Aorta (tissue), 5 donors: ENCODE measurements at places on chromosomes 11 and 22. TPM values are rescaled to one million over a fixed set of nuclear protein-coding genes. Genes with fewer than 3 reads are reported as not detected.
A peak's percentile ranks its signal among the peaks of the same experiment; 100 is the strongest.

TRIM51 gene
- total RNA-seq = not detected

OR5A1 gene
- not detected for total RNA-seq

GRCh38 chr11:60338053-60338452 lies 11.0 kb downstream of the MS4A6E start:
- no peak for DNase-seq

GVQW3 gene
- total RNA-seq = 3.7 TPM

ADSL gene
- 49.0 TPM for total RNA-seq

GRCh38 chr11:78801161-78801884 lies 226.7 kb upstream of the NARS2 start:
- DNase-seq = no peak

- no peak for DNase-seq
These were observed 444.9 kb upstream of the KIRREL3 start for GRCh38 chr11:127445476-127445875.

TKFC gene
- total RNA-seq = 30.4 TPM

NUP98 gene
- 72.7 TPM for total RNA-seq

DNA sequence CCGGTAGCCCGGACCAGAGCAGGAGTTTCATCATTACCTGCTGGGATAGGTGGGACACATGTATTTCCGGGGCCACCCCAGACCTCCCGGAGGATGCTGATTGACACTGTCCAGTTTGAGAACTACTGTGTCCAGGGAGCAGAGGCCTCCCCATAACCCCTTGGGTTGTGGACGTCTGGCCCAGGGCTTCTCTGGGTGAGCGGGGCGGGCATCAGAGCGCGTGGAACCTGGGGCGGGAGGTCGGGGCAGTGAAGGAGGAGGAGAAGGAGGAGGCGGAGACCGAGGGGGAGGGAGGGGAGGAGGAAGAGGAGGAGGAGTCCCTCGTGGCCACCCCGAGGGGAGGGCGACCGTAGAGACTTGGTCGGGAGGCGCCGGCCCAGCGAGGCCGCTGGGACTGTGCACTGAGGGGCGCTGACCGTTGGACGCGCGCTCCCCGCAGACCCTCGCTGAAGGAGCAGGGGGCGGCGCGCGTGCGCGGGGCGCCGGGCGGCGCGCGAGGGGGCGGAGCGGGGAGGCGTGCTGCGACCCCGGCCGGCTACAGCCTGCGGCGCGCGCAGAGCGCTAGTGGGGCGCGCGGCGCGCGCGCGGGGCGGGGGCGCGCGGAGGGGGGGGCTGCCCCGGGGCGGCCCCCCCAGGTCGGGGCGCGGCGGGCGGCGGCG lies at the start of gene GRK3:
GRK3 (plus strand) TSS at position 356 of the 659 bp plus-strand sequence. CDS start 366 bp downstream, outside the sequence.
- peak; percentile 90 for DNase-seq

DNA sequence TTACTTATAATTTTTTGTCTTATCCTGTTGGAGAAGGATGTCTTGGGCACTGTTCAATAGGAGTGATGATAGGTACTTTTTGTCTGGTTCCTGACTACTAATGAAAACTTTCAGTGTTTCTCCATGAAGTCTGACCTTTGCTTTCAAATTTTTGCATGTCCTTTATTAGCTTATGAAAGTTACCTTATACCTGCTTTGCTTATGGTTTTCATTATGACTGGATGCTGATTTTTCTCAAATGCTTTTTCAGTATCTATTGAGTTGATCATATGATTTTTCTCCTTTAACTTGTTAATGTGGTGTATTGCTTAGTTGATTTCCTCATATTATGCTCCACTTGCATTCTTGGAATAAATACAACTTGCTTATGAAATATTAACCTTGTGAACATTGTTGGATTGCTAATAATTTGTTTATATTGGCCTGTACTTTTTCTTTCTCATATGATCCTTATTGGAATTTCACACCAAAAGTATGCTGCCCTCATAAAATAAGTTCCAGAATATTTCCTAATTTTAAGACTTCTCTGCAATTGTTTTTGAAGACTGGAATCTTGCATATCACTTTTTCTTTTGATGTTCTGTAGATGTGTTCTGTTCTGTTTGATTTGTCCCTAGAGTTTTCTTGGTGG lies 85.0 kb upstream of the SC5D start:
- no peak for DNase-seq

GRCh38 chr11:72309074-72309598 lies 65.2 kb upstream of the PHOX2A start:
- DNase-seq = no peak

KCNQ1 gene
- 11.5 TPM for total RNA-seq

CLTCL1 gene
- total RNA-seq = 7.9 TPM

DNA sequence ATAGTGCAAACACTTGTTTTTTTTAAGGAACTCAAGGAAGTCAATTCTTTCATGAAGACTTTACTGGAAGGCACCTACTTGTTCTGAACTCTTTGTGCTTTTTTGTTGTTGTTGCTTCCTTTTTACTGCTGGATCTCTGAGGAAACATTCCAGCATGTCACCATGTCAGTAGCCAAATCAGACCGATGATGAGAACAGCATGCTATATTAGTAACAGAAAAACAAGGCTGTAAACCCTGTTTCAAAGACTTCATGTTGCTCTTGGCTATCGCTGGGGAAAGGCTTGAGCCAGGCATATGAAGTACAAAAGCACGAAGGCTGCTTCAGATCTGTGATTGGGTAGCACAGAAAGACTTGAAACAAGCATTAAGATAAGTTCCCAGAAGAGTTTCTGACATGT lies 125.6 kb upstream of the SLC5A12 start:
- DNase-seq = no peak

ART1 gene
- not detected for total RNA-seq

GRCh38 chr22:27090611-27091011 lies 433.2 kb downstream of the MIAT start:
- no peak for DNase-seq

TRIM48 gene
- not detected for total RNA-seq

DNA sequence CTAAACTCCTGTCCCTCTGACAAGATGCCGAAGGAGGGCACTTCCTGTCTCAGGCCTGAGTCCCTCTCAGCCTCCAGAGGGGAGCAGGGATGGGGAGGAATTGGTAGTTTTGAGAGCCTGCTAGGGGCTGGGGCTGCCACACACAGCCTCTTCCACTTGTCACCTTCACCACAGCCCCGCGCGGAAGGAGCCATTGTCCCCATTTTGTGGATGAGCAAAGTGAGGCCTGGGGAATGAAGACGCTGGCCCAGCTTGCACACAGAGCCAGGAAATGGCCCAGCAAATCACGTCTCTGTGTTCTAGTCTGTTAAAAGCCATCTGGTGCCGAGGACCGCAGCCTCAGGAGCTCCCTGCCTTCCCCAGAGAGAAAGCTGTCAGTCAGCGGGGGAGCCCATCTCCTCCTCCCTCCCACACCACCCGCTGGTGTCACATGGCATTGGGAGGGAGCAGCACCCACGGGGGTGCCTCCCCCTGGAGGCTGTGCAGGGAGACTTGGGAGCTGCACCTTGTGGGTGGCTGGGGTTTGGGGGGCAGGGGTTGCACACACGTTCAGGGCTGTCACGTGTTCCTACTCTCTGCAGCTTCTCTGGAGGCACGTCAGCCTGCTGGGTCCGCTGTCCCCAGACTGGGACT lies 34.6 kb downstream of the RASD2 start:
- DNase-seq = no peak

GRCh38 chr11:120839846-120840402 lies 184.0 kb upstream of the TBCEL start:
- no peak for DNase-seq

GRCh38 chr11:350723-351255 lies 18.5 kb upstream of the B4GALNT4 start:
- DNase-seq = no peak
